ENCODE measurements at places on chromosomes 3 and 15.
A peak's percentile ranks its signal among the peaks of the same experiment; 100 is the strongest.

- peak; percentile 79 for DNase-seq
Measured at GRCh38 chr3:107240183-107241091, 136.8 kb upstream of the CCDC54 start.

DNA sequence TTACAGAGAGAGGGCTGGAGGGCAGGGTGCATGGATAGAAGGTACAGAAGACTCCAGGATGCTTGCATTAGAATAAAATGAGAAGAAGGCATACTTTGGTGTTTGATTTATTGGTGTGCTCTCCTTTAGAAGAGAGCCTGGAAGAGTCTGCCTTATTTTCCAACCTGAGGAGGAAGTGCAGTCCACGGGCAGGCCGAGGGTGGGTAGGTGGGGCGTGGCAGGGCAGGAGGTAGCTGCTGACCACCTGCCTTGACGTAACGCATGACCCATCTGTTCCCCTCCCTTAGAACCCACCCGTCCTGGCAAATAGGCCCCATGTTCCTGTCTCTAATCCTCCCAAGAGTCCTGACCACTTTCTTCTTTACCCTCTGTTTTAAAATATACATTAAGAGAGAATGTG, 222.3 kb upstream of the LYSMD4 start:
- DNase-seq = no peak

DNA sequence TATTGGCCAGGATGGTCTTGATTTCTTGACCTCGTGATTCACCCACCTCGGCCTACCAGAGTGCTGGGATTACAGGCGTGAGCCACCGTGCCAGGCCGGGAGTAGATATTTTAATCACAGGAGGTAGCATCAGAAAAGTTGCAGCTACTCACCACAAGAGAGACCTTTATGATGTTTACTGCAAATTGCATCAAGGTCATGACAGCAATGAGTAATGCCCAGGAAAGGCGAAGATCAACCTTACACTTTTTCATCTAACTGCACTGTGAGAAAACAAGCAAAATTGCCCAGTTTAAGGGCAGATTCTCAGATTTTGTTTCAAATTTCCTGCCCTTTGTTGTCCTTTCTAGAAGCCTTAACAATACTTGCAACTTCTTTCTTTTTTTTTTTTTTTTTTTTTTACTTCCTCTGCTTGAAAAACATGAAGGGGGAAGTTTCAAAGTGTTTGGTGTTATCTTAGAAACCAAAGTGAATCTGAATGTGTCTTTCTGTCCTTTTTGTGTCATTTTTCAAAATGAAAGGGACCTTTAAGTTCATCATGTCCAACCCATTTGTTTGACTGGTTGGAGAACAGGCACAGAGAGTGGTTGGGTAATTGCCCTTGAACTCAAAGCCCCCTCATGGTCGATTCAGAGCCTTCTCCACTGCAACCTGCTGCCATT, 25.0 kb downstream of the TGFBR2 start:
- no peak for DNase-seq

GRCh38 chr15:31471731-31472430, 145.2 kb downstream of the KLF13 start:
- DNase-seq = no peak

- peak; percentile 76 for DNase-seq
Measured at GRCh38 chr15:50116477-50116876, 2.6 kb downstream of the ATP8B4 start.

DNA sequence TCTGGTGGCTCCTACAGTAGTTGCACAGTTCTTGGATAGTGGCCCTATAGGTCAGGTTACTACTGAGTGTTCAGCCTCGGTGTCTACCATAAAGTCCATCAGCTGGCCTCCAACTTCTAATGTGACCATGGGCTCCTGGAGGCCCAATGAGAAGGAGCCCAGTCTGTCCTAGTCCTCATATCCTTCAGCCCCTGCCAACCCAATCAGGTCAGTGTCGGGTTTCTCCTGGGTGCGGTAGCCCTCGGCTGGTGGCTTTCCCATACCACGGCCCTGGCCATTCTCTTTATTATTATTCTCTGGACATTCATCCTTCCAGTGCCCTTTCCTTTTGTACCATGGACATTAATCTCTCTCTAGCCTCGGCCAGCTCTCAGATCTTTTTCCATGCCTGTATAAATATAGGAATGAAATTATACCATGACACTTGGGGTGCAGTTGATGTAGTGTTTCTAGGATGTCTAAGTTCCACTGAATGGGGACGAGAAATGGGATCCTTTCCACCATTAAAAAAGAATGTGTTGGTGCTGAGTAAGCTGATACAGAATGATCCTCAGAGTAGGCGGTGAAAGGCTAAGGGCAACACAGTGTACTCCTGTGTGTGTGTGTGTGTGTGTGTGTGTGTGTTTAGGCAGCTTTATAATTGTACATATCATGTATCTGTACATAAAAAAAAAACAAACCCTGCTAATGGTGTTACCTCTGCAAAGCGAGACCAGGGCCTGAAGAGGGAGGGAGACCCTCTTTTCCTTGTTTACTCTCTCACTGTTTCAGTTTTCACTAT, 19.3 kb upstream of the NOX5 start:
- DNase-seq = no peak

- no peak for DNase-seq
Measured at GRCh38 chr15:83081256-83082014, 14.4 kb upstream of the BTBD1 start.

GRCh38 chr3:159751752-159752151, 236.9 kb upstream of the IL12A start:
- DNase-seq = no peak

GRCh38 chr3:192866804-192867203, 50.9 kb downstream of the MB21D2 start:
- no peak for DNase-seq

DNA sequence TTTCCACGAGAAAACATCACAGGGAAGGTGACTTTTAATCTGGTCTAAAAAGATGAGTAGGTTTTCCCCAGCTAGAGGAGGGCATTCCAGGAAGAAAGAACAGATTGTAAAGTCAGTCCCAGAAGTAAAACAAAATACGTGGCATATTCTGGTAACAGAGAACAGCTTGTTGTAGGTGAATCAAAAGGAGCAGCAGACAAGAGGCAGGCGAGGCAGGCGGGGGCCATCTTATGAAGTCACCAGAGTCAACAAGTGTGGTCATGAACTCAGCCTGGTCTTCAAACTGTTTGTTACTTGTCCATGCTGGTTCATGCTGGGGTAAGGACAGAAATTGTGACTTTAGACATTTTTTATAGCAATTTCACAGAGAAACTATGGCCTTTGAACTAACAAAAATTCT, 4.0 kb upstream of the POPDC2 start:
- no peak for DNase-seq

GRCh38 chr3:129357616-129358015, 70.8 kb downstream of the EFCAB12 start:
- DNase-seq = no peak

DNA sequence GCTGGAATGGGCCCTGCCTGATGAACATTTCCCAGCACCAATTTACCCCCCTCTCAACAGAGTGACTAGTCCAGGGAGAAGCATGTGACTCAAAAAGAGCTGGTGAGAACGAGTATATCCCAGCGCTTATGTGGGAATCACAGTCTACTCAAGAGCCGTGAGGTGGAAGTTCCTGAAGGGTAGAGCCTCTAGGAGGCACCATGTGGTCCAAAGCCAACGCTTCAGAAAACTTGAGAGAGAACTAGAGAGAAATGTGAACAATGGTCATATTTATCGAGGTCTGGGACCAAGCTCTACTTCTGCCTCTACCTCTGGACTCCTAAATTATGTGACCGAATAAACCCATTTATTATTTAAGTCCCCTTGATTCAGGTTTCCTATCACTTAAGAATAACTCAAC, 111.0 kb upstream of the RAP2B start:
- DNase-seq = no peak

DNA sequence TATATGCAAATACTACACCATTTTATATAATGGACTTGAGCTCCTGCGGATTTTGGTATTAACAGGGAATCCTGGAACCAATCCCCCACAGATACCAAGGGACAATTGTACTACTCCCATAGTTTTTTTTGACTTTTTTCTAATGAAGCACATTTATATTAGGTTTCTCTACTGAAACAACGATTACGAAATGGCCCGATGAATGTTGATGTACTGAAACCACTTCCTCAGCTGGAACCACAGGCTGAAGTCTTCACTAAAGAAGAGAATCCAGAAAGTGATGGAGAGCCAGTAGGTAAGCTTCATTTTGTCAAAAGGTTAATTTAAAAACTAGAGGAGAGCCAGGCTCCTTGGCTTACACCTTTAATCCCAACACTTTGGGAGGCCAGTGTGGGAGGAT, 121.5 kb upstream of the LRRFIP2 start:
- no peak for DNase-seq

DNA sequence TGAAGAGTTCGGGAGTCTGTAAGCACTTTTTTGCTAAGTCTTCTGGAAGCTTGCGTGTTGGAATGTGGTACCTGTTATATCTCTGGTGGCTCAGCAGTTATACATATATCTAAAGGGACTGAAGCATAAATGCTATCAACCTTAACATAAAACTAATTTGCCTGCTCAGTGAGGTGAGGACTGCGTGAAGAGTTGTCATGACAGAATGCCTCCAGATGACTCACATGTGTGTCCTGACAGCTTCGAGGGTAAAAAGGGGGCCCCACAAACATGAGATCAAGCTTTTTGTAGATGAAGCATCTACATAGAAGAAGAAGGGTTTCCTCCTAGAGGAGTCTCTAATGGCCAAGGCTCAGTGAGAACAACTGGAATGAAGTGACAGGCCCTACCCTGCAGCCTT, 88.8 kb upstream of the C3orf80 start:
- no peak for DNase-seq

- no peak for DNase-seq
Measured at GRCh38 chr3:124033360-124034015, 41.6 kb upstream of the ROPN1 start.

- no peak for DNase-seq
Measured at GRCh38 chr3:37943631-37944314, 46.8 kb upstream of the VILL start.

DNA sequence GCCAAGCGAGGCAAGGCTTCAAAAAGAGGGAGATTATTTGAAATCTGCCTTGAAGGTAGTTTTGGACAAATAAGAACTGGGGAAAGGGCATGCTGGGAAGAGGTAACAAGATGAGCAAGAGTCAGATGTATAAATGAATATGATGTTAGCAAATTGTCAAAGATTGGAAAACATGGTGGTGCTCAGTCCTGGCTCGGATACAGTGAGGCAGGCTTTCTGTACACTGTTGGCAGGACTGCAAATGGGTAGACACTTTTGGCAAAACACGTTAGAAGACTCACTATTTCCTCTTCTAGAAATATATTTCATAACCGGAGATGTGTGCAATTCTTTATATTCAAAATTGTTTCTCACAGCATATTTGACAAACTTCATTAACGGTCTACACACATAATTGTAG, 429.9 kb downstream of the IL5RA start:
- no peak for DNase-seq

DNA sequence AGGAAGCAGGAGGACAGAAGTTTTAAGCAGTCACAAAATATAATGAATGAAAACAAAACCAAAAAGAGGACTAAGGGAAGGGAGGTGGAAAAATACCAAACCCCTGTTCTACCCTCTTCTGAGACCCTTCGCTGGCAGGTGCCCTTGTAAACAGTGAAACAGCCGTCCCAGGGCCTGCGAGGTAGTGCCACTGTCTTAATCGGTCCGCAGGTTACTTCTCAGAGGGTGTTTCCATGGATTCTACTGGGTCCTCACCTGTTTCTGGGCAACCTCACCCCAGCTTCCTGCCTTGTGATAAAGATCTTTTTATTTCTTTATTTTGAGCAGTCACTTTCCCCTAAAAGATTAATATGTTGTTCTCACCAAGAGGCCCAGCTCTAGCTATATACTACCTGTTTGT, 65.3 kb downstream of the SLC30A4 start:
- peak; percentile 2 for DNase-seq

GRCh38 chr15:49863431-49864224, 242.8 kb downstream of the DTWD1 start:
- no peak for DNase-seq

DNA sequence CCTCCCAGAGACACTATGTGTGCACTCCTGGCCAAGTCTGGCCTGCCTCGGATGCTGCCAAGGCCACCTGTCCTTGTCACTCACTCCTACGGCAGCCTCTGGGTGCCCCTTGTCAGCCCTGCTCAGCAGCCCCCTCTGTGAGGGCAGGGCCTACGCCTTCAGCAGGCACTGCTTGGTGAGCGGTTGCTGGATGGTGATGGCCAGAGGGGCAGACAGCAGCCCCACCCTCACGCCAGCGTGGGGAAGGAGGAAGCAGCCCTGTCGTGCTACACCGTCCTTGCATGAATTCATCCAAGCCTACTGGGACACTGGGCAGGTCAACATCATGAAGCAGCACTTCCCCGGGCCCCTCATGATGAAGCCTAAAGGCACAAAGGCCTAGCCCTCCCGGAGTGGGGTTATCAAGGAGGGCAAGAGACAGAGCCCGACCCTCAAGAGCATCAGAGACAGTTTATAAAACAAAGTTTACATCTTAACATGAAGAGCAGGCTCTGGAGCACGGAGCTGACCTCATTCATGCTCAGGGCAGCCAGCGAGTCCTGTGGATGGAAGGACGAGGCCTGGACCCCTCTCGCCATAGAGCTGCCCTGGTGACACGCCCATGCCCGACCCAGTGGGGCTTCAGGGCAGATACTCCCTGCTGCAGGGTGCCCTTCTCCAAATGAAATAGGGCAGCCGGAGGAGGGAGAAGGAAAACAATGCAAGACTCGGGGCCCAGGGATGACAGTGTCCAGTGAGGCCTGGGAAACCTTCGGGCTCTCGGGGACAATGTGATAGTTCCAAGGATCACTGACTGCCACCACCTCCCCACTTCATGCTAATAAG, 25.3 kb downstream of the CHDH start:
- no peak for DNase-seq

DNA sequence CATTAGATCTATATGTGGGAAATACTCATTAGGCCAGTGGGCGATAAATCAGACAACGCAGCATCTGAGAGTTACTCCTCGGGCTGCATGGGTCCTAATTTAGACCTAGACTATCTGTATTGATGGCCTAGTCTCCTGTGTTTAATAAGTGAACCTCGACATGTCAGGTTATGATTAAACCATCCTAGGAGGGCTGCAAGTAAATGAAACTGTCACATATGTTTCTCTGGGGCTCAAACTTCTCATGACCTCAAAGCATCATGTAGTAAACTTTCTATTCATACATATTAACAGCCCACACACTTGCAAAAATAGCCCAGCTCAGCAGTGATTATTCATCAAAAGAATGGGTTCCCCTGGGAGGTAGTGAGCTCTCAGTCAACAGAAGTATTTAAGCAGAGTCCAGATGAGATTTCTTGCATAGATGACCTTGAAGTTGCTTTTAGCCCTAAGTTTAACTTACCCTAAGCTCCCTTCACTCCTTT, 51.6 kb downstream of the RAB11A start:
- no peak for DNase-seq

DNA sequence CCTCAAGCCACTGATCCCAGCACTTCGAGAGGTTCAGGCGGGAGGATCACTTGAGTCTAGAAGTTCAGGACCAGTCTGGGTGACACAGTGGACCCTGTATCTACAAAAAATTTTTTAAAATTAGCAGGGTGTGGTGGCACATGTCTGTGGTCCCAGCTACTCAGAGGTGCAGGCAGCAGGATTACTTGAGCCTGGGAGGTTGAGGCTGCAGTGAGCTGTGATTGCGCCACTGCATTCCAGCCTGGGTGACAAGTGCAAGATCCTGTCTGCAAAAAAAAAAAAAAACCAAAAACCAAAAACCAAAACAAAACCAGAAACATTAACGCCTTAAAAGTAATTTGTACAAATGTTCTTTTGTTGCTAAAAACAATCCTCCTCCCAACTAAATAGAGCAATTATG, 27.9 kb upstream of the SLC12A8 start:
- no peak for DNase-seq

- no peak for DNase-seq
Measured at GRCh38 chr3:187619461-187619860, 50.7 kb downstream of the SST start.
